NCI-H526 treated with DMSO at 0.1 percent for 48 hours (cell line): ENCODE measurements at places on chromosomes 6 and 20.

DNA sequence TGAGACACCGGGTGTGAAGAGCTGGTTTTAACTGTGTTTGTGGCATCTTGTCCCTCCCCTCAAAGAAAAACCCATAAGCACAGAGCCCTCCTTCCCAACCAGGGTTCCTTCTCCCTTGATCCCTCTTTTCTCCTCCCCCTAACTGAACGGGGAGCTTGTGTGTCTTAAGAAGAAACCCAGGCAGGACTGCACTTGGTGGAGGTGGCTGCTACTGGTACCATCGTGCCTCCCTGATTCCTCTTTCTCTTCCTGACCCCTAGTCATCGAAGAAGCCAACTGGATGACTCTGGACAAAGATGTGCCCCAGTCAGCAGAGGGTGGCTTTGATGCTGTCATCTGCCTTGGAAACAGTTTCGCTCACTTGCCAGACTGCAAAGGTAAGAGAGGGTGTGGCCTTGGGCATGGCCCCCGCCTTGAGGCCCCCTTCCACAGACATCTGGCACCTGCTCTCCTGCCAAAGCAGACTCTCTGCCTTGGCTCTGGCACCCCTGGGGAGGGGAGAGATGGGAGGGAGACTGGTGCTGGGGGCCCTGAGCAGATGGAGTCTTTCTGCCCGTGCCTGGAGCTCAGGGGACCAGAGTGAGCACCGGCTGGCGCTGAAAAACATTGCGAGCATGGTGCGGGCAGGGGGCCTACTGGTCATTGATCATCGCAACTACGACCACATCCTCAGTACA lies 2.1 kb downstream of the GNMT start:
- no peak for DNase-seq

DNA sequence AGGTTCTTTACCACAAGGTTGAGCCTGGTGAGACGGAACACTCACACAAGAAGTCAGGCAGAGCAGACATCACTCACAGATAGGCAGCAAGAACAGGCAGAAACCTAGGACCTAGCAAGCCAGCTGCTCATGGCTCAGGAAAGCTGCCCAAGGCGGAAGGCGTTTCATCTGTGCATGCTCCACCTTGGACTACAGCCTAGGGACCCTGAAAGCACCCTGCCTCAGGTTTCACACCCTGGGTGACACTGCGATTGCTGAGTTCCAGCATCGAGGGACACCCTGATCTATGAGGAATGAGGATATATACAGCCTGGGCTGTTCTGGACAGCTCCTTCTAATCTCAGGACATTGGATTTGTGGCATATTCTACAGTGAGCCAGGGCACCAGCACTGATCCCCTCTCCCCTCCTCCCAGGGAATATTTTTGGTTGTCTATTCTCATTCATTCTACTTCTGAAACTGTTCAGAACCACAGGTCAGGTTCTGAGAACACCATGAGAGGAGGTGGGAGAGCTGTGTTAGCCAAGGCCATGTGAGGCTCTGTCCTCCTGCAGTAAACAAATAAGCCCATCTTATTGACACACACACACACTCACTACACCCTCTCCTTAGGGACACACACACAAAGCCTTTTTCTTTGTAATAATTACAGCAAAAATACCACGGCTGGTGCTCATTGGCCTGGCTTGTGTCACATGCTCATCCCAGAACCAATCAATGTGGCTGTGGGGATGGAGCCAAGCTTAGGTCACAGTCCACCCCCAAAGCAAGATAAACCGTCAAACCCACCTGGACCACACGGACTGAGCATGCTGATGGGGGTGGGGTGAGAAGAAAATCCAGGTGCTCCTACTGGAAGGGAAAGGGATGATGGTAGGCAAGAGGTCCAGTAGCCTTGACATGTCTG lies 26.3 kb upstream of the PMEPA1 start:
- DNase-seq: no peak

DNA sequence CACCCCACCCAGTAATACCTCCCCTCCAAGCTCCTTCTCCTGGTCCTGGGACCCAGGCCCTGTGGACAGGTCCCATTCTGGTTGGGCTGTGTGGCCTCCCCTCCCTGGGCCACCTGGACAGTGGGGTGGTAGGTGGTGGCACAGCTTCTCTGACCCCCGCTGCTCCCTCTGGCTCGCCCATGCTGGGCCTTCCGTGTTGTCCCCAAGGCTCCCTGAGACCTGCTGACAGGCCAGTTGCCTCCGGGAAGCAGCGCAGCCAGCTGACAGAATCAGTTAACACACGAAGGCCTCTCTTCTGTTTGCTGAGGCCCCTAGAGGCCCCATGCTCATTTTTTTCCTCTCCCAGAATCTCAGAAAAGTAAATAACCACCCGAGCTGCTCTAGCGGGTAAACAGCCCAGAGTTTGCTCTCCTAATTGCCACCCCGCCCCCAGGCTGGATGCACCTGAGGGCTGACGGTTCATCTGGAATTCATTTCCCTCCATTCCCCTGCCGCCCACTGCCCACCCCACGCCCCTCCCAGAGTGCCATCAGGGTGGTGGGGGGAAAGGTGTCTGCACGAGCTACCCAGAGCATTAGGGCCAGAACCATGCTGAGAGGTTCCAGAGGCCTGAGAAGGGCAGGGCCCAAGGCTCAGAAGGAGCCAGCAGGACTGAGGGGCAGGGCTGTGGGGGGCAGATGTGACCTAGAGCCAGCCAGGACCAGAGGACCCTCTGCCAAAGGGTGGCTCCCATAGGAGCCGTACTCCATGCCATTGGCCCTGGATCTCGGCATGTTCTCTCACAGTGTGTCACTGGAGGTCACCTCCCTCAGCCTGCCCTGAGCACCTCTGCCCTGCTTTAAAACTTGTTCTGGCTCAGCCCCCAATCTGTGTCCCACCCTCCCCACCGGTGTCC lies 157.5 kb downstream of the GRM4 start:
- DNase-seq: peak; percentile 93

- no peak for DNase-seq
Measured at GRCh38 chr6:73508776-73509175, 12.1 kb downstream of the EEF1A1 start.

DNA sequence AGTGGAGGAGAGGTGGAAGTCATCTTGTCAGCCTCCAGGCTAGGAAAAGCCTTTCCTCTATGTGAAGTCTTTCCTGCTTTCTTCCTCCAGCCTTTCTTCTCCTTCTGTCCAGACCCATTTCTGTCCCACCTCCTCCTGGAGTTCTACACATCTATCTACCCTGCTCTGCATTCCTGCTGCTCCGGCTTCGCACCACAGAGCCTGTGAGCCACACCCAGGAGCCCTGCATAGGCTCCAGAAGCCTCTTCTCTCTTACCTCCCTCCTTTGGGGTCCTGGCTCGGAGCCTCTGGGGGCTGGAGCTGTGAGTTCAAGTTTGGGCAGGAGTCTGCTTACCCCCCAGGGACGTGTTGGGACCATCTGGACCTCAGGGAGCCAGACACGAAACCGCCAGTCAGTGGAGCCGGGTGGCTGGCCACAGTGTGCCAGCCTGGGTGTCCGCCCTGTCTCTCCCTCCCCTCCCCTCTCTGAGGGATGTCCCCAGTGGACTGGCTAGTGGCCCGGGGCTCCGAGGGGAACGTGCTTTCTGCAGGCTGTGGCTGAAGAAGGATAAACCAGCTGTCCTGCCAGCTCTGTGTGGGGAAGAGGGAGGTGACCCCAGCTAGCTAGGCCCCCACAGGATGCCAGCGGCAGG lies 99.2 kb downstream of the VEGFA start:
- no peak for DNase-seq
